ENCODE measurements at places on chromosomes 5 and 9.

GRCh38 chr5:147904110-147904509 is 2.2 kb downstream of the C5orf46 start:
- no peak for DNase-seq

DNA sequence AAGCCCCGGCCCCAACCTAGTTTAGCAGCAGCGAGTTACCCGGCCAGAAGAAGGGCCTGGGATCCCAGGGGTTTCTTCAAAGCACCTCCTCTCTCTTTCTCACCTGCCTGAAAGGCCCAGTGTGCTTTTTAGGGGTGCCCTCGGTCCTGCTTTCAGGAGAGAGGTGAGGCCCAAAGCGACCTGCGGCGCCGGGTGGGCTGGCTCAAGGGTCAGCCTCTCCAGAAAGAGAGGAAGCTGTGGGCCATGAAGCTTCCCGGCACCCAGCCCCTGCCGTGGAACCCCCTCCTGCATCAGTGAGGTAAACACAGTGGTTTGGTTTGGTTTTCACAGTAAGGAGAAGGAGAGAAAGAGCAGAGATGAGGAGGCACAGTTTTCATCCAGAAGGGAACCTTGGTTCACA is 4.3 kb downstream of the FOXB2 start:
- no peak for DNase-seq

DNA sequence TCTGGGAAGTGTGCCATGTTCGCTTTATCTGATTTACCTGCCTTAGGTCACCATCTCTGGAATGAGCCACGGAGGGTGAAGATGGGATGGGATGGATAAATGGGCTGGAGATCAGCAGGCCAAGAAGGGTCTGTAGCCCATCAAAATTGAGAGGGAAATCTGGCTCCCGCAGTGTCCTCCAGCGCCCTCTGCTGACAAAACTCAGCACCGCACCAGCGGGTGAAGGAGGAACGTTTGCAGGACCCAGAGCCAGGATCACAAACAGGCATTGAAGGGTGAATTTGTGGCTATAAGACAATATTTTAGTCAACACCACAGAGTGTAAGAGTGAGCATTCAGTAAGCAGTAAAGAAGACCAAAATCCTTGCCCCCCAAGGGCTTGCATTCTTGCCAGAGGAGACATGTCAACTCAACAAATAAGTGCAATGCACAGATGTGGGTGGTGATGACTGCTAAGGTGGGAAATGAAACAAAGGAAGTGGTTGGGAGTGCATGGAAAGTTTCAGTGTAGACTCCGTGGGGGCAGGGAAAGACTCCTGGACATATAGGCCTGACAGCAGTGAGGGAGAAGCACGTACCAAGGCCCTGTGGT is 124.4 kb downstream of the TENT4A start:
- DNase-seq, result no peak

DNA sequence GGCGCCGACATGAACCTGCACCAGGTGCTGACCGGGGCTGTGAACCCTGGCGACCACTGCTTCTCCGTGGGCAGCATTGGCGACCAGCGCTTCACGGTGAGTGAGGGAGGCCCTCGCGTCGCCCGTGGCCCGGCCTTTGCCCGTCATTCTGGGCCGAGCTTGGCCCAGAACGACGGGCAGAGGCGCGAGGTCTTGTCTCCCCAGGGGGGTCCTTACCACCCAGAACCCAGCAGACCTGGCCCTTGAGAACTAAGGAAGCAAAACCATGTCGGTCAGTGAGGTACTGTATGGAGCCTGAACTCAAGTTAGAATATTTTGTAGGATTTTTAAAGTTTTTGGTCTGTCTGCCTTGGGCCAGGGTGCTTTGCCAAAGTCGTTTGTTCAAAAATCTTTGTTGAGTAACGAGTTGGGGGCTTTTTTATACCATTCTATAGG is 691 bp downstream of the DMXL1 start:
- DNase-seq, result no peak

DNA sequence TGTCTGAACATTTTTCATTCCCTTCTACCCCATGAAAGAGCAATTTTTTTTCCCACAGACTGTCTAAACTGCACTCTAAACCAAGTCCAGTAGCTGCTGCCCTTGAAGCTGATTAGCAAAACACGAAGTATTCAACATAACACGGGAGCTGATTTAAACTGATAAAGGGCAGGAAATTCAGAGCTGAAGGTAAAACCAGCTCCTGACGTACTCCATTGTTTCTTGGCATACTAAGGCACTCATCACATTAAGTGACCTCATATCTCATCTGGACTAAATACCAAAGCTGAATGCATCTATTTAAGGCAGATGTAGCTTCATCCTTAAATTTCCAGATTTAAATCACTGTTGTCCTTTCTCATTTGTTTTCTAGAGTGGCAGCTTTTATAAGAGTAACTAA is 12.0 kb downstream of the GDF9 start:
- no peak for DNase-seq

GRCh38 chr5:160869989-160870521 is 18.0 kb upstream of the ATP10B start:
- no peak for DNase-seq

DNA sequence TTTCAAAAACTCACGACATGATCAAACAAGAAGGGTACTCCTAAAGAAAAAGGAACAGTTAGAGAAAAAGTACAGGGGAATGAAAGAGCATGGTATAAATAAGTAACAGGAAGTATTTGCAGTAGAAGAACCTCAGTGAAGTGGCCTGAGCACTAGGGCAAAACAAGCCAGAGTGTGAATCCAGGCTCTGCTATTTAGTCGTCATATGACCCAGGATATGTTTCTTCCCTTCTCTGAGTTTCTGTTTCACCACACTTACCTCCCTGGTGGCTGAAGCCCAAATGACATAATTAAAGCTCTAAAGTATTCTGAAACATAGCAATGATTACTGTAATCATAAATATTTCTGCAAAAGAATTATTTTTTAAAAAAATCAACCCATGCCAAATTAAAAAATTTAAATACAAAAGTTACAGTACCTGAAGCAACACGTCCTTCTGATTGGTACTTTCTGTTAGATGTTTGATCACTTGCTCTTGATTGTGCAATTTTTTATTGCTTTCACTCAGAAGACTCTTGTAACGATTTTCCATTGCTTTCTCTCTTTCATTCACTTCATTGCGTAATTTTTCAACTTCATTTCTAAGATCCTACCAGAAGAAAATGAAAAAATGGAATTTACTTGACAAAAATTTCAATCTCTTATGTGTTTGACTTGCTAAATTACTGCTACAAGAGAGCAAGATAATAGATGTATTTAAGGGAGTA is 88.9 kb downstream of the CDK5RAP2 start:
- DNase-seq, result no peak

GRCh38 chr9:87910821-87911220 is 6.9 kb upstream of the SPATA31C1 start:
- no peak for DNase-seq

GRCh38 chr9:77533671-77534070 is 114.5 kb downstream of the GNA14 start:
- no peak for DNase-seq

DNA sequence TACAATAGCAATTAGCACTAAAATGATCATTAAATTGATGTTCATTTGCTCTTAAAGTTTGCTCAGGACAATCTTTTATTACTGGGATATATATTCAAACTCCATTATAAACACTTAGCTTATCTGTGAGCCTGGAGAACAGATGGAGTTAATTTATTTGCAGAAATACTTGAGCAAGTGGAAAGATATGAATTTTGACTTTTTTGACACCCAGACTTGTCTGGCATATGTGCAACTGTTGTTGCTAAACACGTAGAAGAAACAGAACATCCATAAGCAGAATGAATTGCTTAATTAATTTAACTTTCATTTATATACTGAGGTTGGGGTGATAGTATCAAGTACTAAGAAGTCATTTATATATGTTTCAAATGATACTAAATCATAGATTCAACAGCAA is 820.7 kb upstream of the TYRP1 start:
- DNase-seq, result no peak

Data from HTR-8/SVneo (cell line).